Left hindlimb (tissue), 1 donor: ENCODE measurements at places on chromosomes 2 and 18.

- DNase-seq = no peak
Measured at GRCh38 chr2:216740557-216741222, 45.3 kb upstream of the IGFBP5 start.

DNA sequence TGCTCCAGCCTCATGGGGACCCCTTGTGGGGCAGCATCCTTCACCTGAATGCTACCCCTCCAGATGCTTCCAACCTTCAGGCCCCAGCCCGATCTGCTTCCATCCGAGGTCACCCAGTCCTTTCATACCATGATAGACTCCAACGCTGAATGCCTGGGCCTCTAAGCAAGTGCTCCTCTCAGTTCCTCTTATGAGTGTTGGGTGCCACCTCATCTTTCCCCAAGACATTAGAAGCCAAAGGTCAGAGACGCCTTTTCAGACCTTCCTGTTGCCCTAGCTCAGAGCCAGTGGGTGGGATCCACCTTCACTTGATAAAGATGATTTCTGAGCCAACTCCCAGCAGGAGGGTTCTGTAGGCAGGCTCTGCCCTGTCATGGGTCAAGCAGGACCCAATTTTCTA, 174.5 kb upstream of the MGAT5 start:
- DNase-seq = no peak

- DNase-seq = no peak
Measured at GRCh38 chr2:239724194-239724849, 300.8 kb downstream of the NDUFA10 start.

GRCh38 chr2:196966061-196966460, 39.6 kb upstream of the PGAP1 start:
- DNase-seq = no peak

GRCh38 chr2:8551622-8552074, 130.2 kb upstream of the ID2 start:
- DNase-seq = no peak

- DNase-seq = peak; percentile 48
Measured at GRCh38 chr2:18987592-18988073, 370.8 kb downstream of the OSR1 start.

GRCh38 chr18:23908827-23909226, 105.7 kb upstream of the TTC39C start:
- no peak for DNase-seq

GRCh38 chr2:172439911-172440310, 12.5 kb downstream of the ITGA6 start:
- DNase-seq = no peak

DNA sequence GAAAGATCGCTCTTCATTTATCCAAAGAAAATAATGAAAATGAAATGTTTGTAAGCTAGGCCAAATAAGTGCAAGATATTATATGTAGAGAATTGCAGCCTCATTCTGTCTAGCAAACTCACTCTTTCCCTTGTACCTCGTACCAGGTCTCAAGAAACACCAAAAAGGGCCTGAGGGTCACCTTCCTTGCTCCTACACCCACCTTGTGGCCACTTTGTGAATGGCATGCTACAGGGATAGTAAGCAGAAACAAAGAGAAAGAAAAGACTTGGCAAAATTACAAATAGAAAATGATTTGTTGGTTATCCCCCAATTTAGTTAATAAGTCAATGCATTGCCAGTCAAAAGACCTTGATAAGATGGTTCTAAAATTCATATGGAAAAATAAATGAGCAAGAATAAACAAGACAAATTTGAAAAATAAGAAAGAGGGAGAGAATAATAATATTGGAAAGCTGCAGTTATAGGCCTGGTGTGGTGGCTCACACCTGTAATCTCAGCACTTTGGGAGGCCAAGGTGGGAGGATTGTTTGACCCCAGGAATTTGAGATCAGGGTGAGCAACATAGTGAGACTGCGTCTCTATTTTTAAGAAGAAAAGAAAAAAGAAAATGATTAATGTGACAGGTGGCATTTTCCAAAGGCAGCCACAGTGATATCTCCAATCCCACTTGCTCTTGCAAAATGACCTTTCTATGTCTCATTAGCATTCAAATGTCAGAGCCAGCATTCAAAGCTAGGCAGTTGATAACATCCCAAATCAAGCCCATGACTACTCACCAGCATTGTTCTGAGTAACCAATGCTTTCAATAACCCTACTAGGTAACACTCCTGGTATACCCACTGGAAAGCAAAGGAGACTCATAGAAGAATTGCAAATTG, 38.8 kb upstream of the BMP10 start:
- peak; percentile 62 for DNase-seq

GRCh38 chr18:2635586-2635985, 19.9 kb upstream of the SMCHD1 start:
- DNase-seq = no peak

DNA sequence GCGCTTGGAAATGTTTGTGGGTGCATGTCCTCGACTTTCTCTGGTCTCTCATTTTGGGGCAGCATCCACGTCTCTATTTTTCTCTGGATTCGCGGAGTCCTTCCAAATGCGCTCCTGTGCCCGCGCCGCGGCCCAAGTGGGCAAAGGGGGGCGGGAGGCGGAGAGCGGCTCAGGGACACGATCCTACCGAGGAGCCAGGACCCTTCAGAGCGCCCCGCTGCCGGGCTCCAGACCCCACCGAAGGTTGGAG, 990 bp downstream of the EPAS1 start:
- no peak for DNase-seq

DNA sequence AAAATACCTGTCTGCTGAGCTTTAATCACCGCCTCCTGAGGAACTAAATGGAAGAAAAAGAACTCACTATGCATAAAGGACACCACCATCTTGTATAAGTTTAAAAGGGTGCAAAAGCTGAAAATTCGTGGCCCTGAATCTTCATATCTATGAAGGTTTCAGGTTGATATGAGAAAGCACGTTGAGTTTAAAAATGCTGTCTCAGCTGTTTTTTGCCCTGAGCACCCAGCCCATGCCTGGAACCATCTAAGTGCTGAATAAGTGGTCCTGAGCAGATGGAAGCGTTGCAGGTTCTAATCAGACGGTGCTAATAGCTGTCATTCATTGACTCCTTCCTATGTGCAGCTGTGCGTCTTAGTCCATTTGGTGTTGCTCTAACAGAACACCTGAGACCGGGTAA, 467.4 kb downstream of the EIPR1 start:
- no peak for DNase-seq

- DNase-seq = no peak
Measured at GRCh38 chr2:230541934-230542380, 126.0 kb downstream of the SP100 start.

DNA sequence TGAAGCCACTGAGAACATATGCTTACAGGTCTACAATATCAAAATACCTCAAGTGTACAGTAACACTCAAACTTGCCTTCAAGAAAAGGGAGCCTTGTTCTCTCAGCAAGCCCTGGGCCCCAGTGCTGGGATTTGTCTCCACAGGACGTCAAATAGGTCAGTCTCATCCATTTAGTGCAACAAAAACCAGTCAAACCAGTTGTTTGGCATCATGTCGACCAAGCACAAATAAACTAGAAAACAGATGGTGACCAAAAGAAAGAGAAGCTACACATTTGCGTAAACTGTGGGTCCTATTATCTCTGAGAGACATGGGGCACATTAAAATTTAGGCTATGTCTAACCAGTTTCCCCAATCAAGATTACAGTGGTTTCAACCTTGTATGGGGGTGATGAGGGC, 182.6 kb upstream of the PKDCC start:
- no peak for DNase-seq

- DNase-seq = no peak
Measured at GRCh38 chr2:40352041-40352702, 99.7 kb downstream of the SLC8A1 start.

DNA sequence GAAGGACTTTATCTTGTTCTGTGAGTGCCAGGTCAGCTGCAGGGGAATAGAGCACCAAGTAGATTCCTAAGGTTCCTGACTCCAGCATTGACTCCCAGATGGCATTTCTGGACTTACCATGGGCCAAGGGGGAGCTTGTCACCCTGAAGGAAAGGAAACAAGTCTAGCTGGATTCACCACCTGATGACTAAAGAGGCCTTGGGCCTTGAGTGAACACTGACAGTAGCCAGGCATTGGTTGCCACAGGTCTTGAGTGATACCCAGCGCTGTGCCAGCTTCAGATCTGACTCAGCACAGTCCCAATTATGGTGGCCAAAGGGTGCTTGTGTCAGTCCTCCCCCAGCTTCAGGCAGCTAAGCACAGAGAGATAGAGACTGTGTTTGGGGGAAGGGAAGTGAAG, 40.1 kb upstream of the CAPN13 start:
- DNase-seq = no peak

DNA sequence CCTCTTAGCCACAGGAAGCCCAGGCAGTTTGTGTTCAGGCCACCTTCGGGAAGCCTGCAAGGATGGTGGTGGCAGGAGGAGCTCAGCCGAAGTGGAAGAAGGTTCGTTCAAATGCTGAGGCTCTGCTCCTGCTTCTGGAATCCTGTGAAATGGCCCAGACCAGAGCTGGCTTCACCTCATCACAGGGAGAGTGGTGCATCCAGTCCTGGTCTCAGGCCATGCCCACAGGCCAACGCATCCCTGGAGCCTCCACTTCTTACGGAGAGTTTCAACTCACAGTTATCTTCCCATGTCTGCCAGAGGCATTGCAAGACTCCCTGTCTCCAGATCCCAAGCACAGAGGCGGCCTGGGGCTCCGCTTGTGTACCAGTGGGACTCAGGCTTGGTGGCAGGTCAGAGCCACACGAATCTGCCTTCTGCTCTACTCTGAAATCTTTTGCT, 82.3 kb downstream of the NDUFA10 start:
- peak; percentile 10 for DNase-seq

DNA sequence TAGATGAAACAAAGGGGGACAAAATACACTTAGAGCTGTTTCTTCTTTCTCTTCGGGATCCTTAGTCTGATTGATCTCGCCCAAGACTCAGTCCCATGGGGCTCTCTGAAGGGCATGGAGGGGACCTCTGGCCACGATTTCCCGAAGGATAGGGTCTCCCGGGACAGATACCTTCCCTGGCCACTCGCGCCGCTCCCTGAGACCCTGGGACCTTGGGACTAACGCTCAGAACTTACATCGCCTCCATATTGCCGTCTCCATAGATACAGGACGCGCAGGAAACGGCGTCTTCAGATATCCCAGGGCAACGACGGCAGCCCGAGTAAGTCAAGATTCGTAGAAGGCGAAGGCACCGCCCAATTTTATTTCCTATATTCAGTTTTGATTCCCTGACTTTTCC, at the start of gene CFAP65:
Gene CFAP65 (minus strand): TSS at position 265 of the 400 bp plus-strand sequence. CDS start 2,468 bp downstream, outside the sequence.
- no peak for DNase-seq

GRCh38 chr2:70126413-70126812, 39.1 kb downstream of the PCBP1 start:
- no peak for DNase-seq
